ENCODE measurements at places on chromosomes 6 and 20. TPM values are rescaled to one million over a fixed set of nuclear protein-coding genes. Genes with fewer than 3 reads are reported as not detected.
A peak's percentile ranks its signal among the peaks of the same experiment; 100 is the strongest.

Gene CAGE1
- not detected for total RNA-seq

Gene HSPA1L
- total RNA-seq: 0.98 TPM

Gene DCDC2
- 3.3 TPM for total RNA-seq

Gene PHACTR1
- total RNA-seq: 1.7 TPM

Gene BPIFB1
- not detected for total RNA-seq

Gene LY6G5B
- total RNA-seq: 4.4 TPM

Gene MBOAT1
- total RNA-seq: 54.1 TPM

Gene TMEM217
- total RNA-seq: 0.62 TPM

Gene REM1
- total RNA-seq: 0.32 TPM

- no peaks in the 10 kb centered on the region for H3K27me3 ChIP-seq
- no peaks in the 10 kb centered on the region for H3K36me3 ChIP-seq
- DNase-seq: peak; percentile 27
- no peaks in the 10 kb centered on the region for H3K4me1 ChIP-seq
Observed at GRCh38 chr6:34301408-34301807, 52.6 kb upstream of the SMIM29 start.

GRCh38 chr6:11111769-11112437 lies 378 bp upstream of the ERVFRD-1 start:
- no peaks in the 10 kb centered on the region for H3K27me3 ChIP-seq
- peak; percentile 18 for DNase-seq
- H3K4me1 ChIP-seq: no peaks in the 10 kb centered on the region
- H3K36me3 ChIP-seq: no peaks in the 10 kb centered on the region
- no peak overlapping the region for H3K27ac ChIP-seq

DNA sequence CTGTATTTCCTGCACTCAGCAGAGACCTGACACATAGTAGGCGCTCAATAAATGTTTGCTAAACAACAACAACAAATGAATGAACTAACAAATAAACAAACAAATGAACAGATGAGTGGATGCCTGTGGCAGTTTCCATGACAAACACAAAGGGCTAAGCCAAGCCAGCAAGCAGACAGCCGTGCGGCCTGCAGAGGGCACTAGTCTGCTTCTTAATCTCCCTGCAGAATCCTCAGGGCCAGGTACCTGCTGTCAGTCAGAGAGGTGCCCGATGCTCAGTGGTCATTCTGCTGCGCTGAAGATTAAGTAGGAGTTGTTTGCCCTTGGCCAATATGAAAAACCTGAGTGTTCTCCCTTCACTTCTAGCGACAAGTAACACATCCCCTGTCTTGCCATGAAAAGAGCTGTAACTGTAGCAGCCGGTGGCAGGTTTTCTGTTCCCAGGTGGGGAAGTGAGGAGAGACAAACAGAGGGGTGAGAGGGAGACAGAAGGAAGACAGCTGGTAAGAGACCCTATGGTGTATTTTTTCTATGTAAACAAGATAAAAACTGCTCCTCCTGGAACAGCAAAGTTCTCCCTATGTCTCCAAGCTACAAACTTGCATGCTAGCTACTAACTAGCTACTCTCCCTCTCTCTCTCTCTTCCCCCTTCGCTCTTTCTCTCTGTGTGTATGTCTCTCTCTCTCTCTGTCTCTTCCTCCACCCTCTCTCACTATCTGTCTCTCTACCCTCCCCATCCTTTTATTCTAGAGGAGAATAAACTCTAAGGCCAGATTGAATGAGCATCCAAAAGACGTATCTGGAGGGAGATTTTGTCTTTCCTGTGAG lies at the start of gene MC3R:
MC3R (plus strand) TSS at position 779 of the 829 bp plus-strand sequence. CDS start 112 bp downstream, outside the sequence.
- DNase-seq: peak; percentile 32
- H3K27ac ChIP-seq: no peak within 1 kb of the TSS
- H3K4me1 ChIP-seq: no peaks in the 10 kb centered on the region
- H3K4me3 ChIP-seq: no peak within 1 kb of the TSS
- no peaks in the 10 kb centered on the region for H3K27me3 ChIP-seq

DNA sequence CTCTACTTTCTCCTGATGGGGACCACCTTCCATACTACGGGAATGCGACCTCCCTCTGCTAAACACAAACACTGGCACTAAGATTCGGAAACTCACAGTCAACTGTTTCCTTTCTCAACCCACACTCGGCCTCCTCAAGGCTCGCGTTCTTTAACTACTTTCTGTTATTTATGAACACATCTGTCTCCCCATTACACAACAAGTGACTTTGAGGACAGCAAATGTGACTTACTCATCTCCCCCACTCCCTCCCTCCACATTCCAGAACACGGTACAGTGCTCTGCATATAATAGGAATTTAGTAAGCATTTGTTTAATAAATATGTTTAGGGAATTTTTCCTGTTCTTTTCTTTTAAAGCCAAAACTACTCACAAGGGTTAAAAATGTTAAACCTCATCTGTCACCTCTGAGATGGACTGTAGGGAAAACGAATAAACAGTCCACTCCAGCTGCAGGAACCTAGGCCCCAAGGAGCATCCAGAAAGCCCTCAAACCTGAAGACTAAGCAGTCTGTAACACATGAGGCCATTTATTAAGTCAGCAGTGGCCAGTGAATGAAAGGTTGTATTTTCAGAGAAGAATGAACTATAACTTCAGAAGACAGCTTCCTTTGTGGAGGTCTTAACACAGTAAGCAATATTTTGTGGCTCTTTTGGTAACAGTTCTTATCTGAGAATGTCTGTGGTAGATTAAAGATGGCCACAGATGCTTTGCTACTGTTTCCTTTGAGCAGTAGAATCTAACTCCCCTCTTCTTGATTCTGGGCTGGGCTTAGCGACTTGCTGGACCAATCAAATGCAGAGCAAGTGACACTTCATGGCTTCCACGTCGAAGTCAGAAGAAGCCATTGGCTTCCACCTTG lies 209.6 kb upstream of the DTNBP1 start:
- no peaks in the 10 kb centered on the region for H3K4me1 ChIP-seq
- H3K36me3 ChIP-seq: no peaks in the 10 kb centered on the region
- H3K27me3 ChIP-seq: no peaks in the 10 kb centered on the region
- no peak overlapping the region for H3K4me3 ChIP-seq
- no peak for DNase-seq

DNA sequence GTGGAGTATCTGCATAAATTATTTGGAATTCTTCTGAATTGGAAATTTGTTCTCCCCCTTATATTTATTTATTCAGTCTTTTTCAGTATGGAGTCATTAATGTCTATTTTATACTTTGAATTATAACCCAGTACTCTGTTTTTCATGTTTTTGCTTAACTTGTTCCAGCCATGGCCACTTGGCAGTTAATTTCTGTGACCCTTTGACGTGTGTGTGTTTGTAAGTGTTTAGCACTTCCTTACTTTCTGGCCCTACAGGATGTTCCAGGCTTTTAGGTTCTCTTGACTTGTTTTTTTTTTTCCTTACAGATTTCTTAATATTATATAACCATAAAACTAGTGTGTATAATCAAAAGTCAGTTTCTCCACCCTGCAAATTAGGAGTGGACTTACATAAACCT lies 24.1 kb downstream of the ENPP1 start:
- H3K36me3 ChIP-seq: no peaks in the 10 kb centered on the region
- H3K27ac ChIP-seq: no peak overlapping the region
- DNase-seq: no peak
- H3K4me1 ChIP-seq: no peaks in the 10 kb centered on the region
- no peaks in the 10 kb centered on the region for H3K27me3 ChIP-seq

GRCh38 chr20:13355941-13356486 lies 134.9 kb downstream of the ISM1 start:
- no peaks in the 10 kb centered on the region for H3K36me3 ChIP-seq
- no peak overlapping the region for H3K27ac ChIP-seq
- no peaks in the 10 kb centered on the region for H3K4me1 ChIP-seq
- DNase-seq: no peak
- H3K27me3 ChIP-seq: no peaks in the 10 kb centered on the region

GRCh38 chr20:45576995-45577394 lies 2.1 kb downstream of the WFDC8 start:
- H3K4me1 ChIP-seq: no peaks in the 10 kb centered on the region
- no peak for DNase-seq
- no peaks in the 10 kb centered on the region for H3K27me3 ChIP-seq
- no peak overlapping the region for H3K4me3 ChIP-seq

Measured in colonic mucosa (tissue), 4 donors.